ENCODE measurements at places on chromosomes 12 and 14.

DNA sequence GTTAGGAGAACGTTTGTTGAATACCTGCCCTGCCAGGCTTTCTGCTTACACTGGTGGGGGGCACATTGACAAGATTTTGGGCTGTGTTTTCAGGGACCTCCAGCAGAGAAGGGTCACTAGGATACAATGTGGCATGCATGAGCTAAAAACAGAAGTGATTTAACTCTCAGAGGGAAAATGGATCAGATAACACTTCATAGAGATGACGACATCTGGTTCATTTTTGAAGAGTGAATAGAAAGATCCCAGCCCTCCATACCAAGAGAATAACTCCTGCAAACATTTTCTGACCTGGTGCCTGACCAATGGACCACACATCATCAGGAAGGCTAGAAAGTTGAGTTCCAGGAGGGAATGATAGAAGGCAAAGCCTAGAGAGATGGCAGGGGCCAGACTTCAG lies 33.7 kb downstream of the CKB start:
- peak; percentile 18 for DNase-seq

GRCh38 chr12:41681898-41682297 lies 462.8 kb downstream of the GXYLT1 start:
- no peak for DNase-seq

GRCh38 chr14:93909429-93910128 lies 17.6 kb upstream of the FAM181A start:
- DNase-seq, result no peak

- DNase-seq, result no peak
Measured at GRCh38 chr12:43551279-43551970, 578 bp downstream of the ADAMTS20 start.

GRCh38 chr12:75257510-75257909 lies 47.9 kb upstream of the KCNC2 start:
- no peak for DNase-seq

DNA sequence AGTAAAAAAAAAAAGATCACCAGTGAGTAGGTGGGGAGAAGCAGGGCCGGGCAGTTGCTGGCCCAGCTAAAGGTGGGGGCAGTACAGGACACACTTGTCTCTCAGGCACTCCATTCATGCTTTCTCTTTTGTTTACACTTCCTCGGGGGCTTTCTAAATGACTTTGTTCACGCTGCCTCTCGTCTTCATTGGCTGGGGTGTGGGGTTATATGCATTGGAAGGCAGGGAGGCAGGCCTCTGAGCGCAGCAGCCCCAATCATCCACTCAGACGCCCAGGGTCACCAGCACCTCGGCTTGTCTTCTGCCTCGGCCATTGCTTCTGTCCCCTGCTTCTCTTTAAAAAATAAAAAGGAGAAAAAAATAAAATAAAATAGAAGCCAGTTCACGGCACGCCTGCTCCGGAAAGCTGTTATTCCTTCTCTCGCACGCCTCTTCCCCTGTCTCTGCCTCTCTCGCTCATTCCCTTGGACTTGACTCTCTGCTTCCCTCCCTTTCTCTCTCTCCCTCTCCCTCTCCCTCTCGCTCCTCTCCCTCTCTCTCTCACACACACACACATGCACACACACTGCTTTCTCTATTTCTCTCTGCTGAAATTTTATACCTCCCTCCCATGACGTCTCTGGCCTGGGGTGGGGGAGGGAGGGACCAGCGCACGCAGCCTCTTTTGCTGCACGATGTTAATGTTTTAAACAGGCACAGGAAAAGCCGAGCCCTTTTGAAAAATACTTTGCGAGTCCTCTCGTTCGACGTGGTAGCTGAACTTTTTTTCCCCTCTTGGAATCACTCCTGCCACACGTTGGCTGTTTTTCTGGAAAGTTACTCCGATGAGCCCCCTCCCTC lies at the start of gene TGFB3:
Gene TGFB3 (minus strand): TSS at position 570 of the 840 bp plus-strand sequence. CDS start 1,102 bp downstream, outside the sequence.
- DNase-seq, result peak; percentile 94

DNA sequence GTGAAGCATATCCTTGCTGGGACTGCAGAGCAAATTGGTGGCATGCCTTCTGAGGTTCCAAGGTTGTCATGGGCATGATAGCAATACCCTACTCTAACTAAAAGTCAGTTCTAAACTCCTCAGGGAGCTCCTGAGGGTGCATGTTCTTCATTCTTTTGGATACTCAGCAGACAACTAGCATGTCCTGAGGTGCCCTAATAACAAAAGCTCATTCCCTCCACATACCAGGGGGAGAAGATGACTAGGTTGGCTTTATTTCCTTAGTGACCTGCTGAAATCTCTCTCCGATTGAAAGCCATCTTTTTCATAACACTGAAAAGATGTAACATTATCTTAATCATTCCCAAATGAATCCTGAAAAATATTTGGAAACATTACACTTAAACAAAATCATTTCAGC lies 188.7 kb upstream of the IGF1 start:
- DNase-seq, result no peak

GRCh38 chr14:24915958-24916595 lies 133.9 kb downstream of the STXBP6 start:
- no peak for DNase-seq

DNA sequence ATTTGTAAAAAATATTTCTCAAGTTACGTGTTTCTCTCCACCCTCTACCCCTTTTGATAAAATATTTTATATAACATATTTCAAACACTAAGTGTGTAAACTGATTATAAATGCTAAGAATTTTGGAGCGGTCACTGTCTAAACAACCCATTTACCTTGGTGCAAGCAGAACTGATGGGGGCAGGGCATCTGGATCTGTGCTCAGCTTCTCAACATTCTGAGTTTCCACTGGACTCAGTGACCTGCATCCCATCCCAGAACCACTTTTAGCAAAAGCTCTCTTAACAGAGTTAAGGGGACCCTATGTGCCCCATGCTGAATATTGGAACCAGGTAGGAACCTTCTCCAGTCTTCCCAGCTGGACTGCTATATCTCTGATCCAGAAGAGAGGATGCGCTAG lies 53.5 kb downstream of the CKAP4 start:
- no peak for DNase-seq

DNA sequence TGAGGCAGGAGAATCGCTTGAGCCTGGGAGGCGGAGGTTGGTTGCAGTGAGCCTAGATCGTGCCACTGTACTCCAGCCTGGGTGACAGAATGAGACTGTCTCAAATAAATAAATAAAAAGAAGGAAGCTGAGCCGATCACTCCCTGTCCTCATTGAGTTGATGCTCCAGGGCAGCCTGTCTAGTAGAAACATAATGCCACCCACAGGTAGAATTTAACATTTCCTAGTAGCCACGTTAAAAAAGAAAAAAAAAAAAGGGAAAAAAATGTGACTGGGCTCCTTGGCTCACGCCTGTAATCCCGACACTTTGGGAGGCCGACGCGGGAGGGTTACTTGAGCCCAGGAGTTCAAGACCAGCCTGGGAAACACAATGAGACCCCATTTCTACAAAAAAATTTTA lies 135.7 kb downstream of the SCARB1 start:
- DNase-seq, result no peak

GRCh38 chr12:45973526-45973925 lies 16.8 kb downstream of the SCAF11 start:
- no peak for DNase-seq

GRCh38 chr12:116547955-116548501 lies 11.2 kb upstream of the MAP1LC3B2 start:
- no peak for DNase-seq

- no peak for DNase-seq
Measured at GRCh38 chr12:12626471-12626870, 14.8 kb downstream of the CREBL2 start.

GRCh38 chr12:76883811-76884210 lies 5.0 kb upstream of the CSRP2 start:
- DNase-seq, result peak; percentile 56

DNA sequence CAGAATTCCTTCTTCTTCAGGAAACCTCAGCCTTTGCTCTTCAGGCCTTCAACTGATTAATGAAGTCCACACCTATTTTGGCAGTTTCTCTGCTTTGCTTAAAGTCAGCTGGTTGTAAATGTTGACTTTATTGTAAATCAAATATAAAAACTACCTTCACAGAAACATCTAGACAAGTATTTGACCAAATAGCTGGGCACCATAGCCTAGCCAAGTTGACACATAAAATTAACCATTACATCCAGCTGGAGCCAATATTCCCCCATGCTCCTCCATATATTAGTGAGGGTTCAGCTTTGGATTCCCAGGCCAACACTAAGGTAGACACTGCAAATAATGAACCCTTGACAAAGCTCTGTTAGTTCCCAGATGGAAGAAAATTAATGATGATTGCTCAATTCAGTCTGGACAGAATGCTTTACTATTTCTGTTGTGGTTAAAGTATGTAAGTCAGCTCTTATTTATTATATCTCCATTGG lies 125.5 kb downstream of the ZFP36L1 start:
- peak; percentile 93 for DNase-seq

DNA sequence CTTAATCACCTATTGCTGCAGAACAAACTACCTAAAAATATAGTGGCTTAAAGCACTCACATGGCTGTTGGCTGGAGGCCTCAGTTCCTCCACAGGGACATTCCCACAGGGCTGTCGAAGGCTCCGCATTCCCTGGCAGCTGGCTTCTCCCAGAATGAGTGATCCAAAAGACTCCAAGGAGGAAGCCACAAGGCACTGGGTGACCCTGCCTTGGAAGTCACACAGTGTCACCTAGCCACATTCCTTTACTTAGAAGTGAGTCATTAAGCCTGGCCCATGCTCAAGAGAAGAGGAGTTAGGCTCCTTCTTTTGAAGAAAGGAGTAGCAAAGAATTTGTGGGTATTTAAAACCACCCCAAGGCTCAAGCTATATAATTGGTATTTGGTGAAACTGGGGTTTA lies 63.9 kb upstream of the MAP1LC3B2 start:
- DNase-seq, result peak; percentile 5

GRCh38 chr12:29517264-29517663 lies 19.8 kb upstream of the OVCH1 start:
- DNase-seq, result no peak

- DNase-seq, result no peak
Measured at GRCh38 chr12:70732287-70732686, 95.1 kb upstream of the PTPRB start.

GRCh38 chr14:95291859-95292542 lies 27.7 kb downstream of the CLMN start:
- DNase-seq, result peak; percentile 13

DNA sequence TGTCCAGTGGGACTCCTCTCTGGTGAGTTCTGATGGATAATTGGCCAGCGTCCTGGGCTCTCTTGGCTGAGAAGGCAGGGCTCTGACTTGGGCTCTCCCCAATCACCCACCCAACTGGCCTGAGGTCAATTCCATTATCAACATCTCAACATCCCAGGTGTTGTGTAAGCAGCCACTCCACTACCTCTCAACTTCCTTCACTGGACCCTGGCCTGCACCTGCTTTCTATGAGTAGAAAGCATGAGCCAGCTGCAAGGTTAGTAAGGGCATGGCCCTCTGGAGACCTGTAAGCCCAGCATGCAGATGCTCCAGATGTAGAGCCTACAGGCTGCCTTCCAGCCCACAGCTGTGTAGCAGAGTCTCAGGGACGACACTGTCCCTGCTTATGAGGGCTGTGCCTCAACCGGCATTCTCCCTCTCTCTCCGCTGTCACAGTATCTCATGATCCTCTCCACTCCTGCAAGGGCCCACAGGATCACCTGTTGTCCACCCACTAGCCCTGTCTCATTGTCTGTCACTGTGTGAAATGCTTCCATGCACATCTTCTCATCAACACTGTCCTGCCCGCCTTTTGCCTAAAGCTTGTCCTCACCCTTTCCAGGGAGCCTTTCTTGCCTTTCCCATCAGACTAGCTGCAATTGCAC lies 5.4 kb upstream of the KRT81 start:
- no peak for DNase-seq

- peak; percentile 5 for DNase-seq
Measured at GRCh38 chr14:58200846-58201245, 897 bp downstream of the ACTR10 start.

GRCh38 chr12:52708010-52708409 lies 4.7 kb upstream of the KRT77 start:
- no peak for DNase-seq

DNA sequence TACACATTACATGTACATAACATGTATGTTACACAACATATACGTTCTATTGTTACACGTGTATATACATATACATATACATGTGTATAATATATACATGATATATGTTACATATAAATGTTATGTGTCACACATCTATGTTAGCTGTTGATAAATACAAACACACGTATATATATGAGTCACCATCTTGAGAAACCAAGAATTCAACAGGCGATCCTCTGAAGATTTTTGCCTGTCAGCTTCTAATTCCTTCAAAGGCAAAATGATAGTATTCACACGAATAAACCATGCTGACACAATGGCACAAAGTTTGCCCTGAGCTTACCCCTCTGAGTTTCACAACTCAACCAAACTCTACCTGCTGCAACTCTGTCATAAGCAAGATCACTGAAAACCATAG lies 30.2 kb upstream of the TESC start:
- no peak for DNase-seq

DNA sequence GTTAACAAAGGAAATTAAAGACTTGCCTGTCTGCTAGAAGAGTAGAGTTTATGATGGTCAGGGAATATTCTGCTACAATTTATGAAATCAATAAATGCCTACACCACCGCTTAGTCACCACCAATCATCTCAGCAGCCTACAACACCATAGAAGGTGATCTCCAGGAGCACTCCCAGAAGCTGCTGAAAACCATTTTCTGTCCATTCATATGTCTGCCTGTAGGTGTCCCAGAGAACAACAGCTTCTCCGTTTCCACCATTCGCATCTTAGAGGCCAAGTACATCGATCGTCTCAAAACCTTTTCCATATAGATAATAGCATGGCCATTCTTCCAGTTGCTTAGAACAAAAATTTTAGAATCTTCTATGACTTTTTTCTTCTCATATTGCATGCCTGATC lies 303.4 kb downstream of the KCNC2 start:
- no peak for DNase-seq

GRCh38 chr12:112879191-112879705 lies 27.5 kb upstream of the OAS1 start:
- no peak for DNase-seq

- DNase-seq, result peak; percentile 62
Measured at GRCh38 chr14:101628471-101628966, 67.2 kb downstream of the DIO3 start.

DNA sequence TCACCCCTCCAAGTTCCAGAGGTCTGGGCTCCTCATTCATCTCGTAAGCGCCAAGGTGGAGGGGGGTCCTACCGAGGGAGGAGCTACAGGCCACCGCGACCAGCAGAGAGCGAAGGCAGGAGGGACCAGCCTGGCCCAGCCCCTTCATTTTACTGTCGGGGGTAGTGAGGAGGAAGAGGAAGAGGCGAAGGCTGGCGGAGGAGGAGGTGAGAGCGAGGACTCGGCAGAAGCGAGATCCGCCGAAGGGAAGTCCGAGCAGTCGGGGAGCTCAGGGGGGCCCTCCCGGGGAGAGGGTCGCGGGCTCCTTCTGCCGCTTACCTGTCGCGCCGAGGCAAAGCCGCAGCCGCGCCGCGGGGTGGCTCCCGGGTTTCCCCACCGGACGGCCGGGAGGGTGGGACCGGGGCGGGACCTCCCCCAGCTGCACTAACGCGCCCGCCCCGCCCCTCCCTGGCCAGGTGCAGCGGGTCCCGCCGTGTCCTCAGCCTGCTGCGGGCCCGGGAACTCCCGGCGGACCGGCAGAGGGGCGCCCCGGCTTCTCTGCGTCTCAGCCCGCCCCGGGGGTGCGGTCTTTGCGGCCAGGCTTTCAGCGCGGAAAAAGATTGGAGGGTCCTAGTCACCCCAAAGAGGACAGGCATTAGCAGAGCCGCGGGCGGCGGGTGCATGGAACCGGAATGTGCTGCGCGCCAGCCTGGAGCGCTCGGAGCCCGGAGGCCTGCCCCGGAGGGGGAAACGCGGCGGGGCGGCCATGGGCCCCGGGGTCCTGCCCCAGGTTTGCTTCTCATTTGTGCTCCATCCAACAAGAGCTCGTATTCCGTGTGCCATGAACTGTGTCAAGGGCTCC lies at the start of gene GALNT6:
Gene GALNT6 (minus strand): TSS at position 124 of the 841 bp plus-strand sequence. CDS start 11,625 bp downstream, outside the sequence.
- DNase-seq, result no peak
